ENCODE measurements at places on chromosomes 12 and 14. TPM values are rescaled to one million over a fixed set of nuclear protein-coding genes. Genes with fewer than 3 reads are reported as not detected.

CAPZA3 gene
- not detected for total RNA-seq

TMTC2 gene
- 3.1 TPM for total RNA-seq

MORN3 gene
- not detected for total RNA-seq

HOXC4 gene
- total RNA-seq: 4.1 TPM

APOF gene
- total RNA-seq: not detected

KIF26A gene
- total RNA-seq: 0.08 TPM
